NCI-H2227 treated with DMSO at 0.1 percent for 48 hours (cell line): ENCODE measurements at places on chromosomes 7 and 10.

GRCh38 chr7:13904007-13904406, 85.5 kb downstream of the ETV1 start:
- DNase-seq = no peak

- DNase-seq = no peak
These were observed 13.1 kb downstream of the BLVRA start for GRCh38 chr7:43771573-43771972.

DNA sequence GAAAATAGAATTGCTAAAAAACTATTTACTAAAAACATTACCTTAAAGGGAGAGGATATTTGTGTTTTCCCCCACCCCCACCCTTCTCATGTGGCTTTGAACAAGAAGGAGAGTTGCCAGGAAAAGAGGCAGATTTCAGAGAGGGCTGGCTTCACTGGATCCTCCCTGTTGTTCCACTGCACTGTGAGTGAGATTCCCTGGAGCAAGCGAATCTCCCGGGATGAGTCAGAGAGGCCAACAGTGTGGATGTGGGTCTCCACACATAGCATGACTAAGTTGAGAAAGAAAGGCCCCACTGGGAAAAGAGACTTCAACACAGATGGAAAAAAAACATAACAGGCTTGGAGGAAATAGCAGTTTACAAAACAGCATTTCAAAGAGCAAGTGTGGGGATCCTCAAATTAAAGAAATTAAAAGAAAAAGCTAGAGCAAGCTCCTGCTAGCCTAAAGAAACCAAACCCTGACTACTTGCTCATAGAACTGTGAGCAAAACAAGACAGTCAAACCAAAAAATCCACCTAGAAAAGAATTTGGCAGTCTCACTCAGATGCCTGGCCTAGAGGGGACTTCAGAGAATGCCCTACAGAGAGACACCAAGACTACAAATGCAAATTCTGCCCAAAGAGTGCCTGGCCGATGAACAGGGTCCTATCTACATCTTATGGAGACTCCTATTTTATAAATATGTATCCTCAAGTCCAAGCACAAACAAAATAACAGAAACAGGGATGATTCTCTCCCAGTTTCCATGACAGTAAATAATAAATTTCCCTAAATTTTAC, 3.4 kb downstream of the CAV1 start:
- DNase-seq = no peak

GRCh38 chr10:132641401-132641800, 103.8 kb downstream of the INPP5A start:
- no peak for DNase-seq

GRCh38 chr7:5653661-5654060, 127.8 kb downstream of the RNF216 start:
- no peak for DNase-seq

GRCh38 chr7:108335269-108335918, 120.8 kb downstream of the NRCAM start:
- DNase-seq = peak; percentile 87

- DNase-seq = no peak
These were observed 117.2 kb upstream of the LYZL1 start for GRCh38 chr10:29171717-29172116.

DNA sequence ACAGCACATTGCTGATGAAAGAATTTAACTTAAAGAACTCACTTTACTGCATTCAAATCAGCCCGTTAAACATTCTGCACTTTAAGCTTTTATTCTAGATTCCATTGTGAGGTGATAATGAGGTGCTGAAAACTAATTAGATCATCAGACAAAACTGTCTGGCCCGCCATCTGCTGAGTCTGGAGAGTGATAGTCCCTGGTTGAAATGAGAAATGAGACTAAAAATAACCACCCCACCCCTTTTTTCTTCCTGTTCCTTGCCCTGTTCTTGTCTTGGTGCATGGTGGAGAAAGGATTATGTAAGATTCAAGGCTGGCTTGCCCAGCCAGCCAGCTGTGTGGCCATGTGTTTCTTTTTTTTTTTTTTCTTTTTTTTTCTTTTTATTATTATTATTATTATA, 277.0 kb upstream of the COBL start:
- no peak for DNase-seq

- no peak for DNase-seq
These were observed 398.4 kb downstream of the DGKB start for GRCh38 chr7:14504134-14504533.

DNA sequence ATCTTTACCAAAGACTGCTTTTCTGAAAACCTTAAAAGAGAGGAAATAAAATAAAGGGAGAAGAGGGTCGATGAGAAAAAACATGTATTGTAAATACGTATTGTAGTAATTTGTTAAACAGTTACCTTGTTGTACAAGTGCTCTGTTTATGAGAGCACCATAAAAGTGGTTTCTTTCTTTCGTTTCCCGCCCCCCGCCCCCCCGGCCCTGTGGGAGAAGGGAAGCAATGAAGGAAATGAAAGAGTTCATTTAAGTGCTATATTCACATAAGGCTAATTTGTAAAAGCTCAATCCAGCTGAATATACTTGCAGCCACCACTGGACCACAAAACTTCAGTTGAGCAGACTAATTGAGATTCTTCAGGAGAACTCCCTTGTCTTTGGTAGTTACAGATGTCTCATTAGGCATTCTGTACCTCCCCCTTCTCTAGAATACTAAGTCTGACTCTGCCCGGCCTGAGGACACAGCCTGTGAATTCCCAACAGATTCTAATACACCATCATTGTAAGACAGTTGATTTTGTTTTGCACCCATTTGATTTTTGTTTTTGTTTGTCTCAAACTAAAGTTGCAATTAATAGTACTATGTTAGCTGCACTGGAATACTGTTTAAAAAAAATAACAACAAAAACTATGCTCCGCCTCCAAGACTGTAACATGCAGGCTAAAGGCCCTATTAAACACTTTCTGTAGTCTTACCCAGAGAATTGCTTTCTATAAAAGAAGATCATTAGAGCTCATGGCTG, 124.9 kb downstream of the ARHGAP12 start:
- no peak for DNase-seq

DNA sequence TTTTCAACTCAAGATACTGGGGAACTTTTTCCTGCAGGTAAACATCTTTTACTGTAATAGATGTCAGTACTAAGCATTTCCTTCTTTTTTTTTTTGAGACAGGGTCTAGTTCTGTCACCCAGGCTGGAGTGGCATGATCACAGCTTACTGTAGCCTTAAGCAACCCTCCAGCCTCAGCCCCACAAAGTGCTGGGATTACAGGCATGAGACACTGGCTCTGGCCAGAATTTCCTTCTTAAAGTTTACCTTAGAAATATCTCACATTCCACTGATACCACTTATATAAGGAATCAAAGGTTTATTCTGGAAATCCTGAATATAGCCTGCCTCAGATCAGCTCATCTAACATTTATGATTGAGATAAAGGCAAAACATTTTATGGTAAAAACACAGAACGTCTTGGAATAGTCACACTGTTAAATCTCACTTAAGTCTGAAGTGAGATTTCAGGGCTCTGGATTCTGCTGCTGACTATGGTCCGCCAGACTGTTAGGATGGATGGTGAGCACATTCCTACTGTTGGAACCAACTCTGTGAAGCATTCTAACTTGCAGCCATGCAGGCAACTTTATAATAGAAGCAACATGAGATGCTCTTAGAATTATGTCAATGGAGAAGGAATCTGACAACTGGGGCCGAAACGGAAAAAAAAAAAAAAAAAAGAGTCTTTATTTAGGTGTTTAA, 151.9 kb downstream of the ZMYND11 start:
- no peak for DNase-seq

DNA sequence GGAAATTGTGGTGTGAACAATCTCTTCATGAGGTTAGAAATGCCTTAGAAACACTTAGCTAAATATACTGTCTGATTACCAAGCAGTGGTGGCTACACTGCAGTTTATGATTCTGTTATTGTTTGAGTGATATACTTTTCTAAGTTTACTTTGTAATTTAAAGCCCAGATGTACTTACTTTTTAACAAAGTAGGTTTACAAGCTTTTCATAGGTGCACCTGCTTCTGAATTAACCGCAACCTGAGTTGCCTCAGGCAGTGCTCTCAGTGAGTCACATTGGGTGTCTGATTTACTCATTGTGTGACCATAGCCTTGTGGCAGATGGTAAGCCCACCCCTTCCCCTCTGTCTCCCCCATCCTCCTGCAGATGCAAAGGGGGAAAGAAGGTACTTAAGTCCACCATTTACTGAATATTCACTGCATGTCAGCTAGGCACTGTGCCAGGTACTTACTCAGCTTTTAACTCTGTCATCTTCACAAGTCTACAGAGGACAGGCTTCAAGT, 9.0 kb downstream of the MTURN start:
- DNase-seq = no peak

DNA sequence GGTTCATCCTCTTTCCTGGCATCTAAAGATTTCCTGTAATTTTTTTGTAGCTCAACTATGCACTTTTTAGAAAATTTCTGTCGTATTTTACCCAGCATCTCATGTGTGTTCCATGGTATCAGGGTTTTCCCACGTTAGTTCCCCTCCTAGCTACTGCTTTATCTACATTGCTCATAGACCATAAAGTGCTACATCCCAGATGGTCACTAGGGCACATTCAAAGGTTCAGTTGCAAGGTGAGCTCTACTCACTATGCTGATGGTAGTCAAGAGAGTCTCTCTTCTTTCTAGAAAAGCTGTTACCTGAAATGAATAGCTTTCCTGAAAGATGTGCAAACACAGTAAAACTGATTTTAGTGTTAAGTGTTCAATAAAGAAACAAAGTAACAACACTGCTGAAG, 33.5 kb downstream of the RELN start:
- DNase-seq = no peak

DNA sequence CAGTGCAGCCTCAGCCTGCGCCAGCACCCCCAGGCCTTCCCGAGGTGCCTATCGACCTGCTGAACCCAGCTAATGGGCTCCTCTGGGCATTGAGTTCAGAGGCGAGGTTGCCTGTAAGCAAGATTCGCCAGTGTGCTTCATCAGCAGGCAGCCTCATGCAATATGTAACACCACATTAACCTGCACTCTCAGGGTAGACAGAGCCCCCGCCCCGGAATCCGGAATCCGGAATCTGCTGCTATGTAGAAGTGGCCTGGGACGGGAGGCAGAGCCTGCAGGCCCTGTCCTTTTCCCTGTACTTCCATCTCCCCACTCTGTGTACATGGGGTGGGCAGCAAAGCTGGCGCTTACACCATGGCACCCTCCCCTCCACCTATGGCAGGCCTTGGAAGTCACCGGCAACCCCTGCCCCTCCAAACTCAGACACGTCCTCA, 83.9 kb upstream of the RET start:
- no peak for DNase-seq

GRCh38 chr7:7768977-7769709, 50.7 kb upstream of the RPA3 start:
- no peak for DNase-seq

- peak; percentile 53 for DNase-seq
These were observed 38.4 kb upstream of the PLXNA4 start for GRCh38 chr7:132614428-132615318.

- DNase-seq = no peak
These were observed 152.9 kb downstream of the NRF1 start for GRCh38 chr7:129764247-129765084.

DNA sequence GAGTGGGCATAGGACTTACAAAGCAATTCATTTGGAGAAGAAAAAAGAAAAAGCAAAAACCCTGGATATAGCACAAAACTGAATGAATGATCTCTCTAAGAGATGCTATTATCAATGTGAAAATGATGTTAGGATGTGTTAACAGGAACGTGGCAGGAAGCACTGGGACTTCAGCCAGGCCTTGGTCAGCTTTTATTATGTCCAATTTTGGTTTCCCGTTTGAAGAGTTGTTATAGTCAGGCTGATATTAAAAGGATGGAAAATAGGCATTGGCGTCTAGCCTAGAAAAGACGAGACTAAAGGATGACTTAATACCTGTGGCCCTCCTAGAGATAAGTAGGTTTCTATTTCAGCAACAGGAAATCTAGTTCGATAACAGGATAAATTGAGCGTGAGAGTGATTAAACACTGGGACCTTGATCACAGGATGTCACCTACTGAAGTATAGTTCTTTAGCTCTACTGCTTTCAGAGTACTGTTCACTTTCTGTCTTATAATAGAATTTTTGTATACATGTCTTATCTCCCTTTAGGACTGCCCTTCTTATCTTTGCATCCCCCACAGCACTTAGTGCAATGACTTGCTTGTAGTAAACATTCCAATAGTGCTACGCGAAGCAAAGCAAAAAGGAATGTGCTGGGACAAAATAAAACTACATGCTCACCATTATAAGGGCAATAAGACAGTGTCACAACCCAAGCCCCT, 99.8 kb upstream of the AGBL3 start:
- peak; percentile 51 for DNase-seq

- DNase-seq = no peak
These were observed 51.3 kb upstream of the GPR26 start for GRCh38 chr10:123614888-123615287.

GRCh38 chr7:28140979-28141378, 39.6 kb downstream of the JAZF1 start:
- no peak for DNase-seq

GRCh38 chr7:54811041-54811845, 52.2 kb upstream of the SEC61G start:
- DNase-seq = no peak

DNA sequence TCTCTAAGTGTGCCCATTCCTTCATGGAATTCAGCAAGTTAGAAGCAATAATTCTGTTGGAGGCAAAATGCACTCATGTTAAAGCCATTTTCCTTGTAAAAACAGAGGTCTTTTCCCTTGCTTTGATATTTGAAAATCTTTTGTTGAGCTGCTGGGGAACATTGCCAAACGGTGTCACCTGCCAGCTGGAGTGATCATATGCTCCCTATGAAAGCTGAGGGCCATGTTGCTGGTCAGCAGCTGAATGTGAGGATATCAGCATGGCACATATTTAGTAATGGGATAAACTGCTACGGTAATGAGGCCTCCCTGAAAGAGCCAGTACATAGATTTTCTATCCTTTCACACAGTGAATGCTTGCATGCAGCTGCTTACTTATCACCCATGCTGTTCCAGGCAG, 224.3 kb downstream of the THSD7A start:
- no peak for DNase-seq

DNA sequence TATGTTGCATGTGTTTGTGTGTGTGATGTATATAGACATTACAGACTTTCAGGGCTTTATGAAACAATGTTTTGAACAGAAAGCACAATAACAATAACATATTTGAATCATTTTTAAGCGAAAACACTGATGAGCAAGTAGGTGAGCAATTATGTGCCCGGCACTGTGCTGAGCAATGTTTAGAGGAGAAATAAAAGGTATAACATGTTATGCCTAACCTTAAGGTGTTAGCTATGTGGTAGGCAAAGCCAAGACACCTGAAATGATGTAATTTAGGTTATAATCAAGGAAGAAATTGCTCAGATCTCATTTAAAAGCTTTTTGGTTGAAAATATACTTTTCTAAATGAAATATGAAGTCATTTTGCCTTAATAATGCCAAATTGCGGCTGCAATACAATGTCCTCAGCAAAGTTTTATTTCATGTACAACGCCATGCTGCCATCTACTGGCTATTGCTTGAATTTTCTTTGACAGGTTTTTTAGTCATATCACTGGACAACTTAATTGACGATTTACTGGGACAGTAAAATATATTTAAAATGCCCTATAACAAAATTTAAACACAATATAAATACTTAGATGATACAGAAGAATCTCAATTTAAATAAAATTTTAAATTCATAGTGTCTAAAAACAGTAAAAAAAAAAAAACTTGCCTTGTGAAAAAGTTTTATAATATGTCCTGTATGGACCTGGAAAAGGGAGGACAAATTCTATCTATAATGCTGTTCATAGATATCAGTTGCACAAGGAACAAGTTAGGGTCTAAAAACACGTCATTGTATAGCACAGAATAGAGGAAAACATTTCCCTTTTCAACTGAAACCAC, 131.1 kb upstream of the CDK1 start:
- DNase-seq = peak; percentile 29
